NCI-H524 (cell line): ENCODE measurements at places on chromosomes 6 and 20.
A peak's percentile ranks its signal among the peaks of the same experiment; 100 is the strongest.

DNA sequence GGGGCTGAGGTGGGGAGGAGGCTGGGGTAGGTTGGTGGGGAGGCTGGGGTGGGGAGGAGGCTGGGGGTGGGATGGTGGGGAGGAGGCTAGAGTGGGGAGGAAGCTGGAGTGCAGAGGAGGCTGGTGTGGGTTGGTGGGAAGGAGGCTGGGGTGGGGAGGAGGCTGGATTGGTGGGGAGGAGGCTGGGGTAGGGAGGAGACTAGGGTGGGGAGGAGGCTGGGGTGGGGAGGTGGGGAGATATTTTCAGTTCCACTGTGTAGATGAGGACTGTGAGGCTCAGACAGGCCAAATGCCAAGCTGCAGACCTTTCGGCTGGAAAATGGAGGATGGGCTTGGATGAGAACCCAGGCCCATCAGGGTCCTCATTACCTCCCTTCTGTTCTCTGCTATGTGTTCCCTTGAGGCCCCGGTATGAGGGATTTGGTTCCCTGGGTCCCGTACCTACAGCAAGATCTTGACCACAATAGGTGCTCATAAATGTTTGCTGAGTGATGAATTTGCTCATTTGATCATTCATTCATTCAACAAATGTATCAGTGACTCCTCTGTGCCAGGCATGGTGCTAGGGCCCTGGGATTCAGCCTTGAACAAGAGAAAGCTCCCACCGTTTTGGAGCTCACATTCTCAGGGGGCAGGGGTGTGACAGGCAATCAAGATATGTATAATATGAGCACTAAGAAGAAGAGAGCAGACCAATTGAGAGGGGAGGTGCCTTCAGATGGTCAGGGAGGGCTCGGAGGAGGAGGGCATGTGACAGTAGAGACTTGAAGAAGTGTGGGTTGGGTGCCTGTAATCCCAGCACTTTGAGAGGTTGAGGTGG, 36.1 kb upstream of the NOL4L start:
- DNase-seq: no peak

GRCh38 chr20:44187772-44188709, 1.1 kb upstream of the JPH2 start:
- no peak for DNase-seq

DNA sequence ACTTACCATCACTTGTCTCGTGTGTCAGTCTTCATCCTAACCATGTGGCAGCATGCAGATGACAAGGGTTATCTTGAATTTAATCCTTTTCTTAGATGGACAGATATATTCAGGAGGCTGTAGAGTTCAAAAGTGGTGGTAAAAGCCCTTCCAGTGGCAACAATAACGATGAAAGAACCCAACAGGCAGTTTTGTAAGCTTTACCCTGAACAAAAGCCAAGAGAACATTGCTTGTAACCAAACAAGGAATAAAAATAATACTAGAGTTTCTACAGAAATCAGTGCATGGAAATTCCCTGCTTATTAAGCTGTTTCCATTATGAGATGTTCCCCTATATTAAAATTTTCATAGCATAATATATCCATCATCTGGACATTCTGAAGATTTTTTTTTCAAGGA, 69.7 kb downstream of the PDE7B start:
- no peak for DNase-seq

GRCh38 chr20:46027245-46027853, 1.7 kb upstream of the SLC12A5 start:
- no peak for DNase-seq

DNA sequence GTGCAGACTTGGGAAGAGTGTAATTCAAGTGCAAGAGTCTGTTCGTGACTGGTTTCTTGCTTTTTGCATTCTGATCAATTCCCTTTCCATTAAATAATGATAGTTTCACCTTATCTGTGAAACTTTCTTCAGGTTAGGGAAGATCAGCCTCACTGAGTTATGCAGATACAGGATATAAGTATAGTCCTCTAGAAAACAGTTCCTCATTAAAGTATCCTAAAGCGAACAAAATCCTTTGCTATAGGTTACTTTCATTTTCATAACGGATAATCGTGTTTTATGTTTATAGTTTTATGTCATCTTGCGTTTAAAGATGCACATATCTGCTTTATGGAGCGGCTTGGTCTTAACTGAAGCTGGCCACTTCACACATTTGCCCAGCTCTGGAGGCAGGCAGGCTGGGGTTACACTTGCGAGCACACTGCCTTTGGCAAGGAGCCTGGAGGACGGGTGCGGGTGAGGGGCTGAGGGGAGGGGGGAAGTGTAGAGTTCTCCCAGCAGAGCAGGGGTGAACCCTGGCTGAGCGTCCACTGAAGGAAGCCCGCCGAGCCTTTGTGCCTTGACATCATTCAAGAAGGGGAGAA, 123.5 kb upstream of the IFNGR1 start:
- DNase-seq: no peak

GRCh38 chr6:125114248-125114858, 39.2 kb upstream of the TPD52L1 start:
- peak; percentile 42 for DNase-seq

- DNase-seq: no peak
These were observed 118.7 kb downstream of the BMP2 start for GRCh38 chr20:6886065-6886729.

GRCh38 chr20:51174536-51174935, 151.6 kb upstream of the KCNG1 start:
- no peak for DNase-seq

DNA sequence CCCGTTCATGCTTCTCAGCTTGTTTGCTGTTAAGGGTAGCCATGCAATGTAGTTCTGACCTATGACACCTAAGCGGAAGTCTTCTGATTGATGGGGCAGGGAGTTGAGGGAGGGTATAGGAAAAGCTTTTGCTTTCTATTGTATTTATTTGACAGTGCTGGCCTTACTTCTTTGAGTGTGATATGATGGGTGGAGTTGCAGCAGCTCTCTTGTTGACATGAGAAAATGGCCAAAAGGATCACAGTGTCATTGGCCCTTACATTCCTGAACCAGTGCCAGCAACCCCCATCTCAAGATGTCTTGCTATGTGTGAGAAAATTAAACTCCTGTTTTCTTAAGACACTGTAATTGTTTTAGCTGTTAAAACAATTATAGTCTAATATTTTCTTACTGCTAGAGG, 117.5 kb downstream of the SAMD5 start:
- DNase-seq: no peak

DNA sequence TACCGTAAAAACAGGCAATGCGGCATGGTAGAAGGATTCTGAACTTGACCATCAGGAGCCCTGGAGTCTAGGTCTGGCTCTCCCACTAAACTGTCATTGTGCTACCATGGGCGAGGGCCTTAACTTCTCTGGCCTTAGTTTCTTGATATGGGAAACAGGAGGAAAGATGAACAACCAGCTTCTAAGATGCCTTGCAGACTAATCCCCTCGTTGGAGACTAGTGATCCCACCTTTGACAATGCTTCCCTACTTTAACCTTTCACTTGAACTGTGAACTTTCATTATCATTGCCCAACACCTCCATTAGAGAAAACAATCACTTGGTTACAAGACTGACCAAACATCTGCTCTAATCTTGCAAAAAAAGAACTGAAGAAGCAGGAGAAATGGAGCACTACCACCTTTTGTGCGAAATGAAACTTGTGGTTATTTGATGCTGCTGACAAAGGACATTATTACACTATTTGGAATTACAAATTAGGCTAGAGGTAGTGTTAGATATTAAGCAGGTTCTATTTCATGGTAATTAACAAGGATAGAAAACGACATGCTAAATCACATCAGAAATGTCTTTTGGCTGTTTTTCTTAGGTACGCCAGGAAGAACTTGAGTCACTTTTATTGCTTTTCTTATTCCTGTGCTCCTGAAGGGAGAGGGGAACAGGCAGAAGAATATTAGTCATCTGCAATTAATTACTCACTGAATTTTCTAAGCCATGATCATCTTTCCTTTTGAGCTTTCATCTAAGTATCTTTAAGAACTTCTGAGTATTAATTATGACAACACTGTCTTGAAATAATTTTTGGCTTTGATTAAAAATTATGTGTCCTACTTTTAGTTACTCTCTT, 39.1 kb upstream of the ARHGAP18 start:
- DNase-seq: no peak

- DNase-seq: no peak
These were observed 455.9 kb upstream of the MARCKS start for GRCh38 chr6:113401231-113401630.

- DNase-seq: no peak
These were observed 11.7 kb downstream of the TMEM244 start for GRCh38 chr6:129849456-129849855.

DNA sequence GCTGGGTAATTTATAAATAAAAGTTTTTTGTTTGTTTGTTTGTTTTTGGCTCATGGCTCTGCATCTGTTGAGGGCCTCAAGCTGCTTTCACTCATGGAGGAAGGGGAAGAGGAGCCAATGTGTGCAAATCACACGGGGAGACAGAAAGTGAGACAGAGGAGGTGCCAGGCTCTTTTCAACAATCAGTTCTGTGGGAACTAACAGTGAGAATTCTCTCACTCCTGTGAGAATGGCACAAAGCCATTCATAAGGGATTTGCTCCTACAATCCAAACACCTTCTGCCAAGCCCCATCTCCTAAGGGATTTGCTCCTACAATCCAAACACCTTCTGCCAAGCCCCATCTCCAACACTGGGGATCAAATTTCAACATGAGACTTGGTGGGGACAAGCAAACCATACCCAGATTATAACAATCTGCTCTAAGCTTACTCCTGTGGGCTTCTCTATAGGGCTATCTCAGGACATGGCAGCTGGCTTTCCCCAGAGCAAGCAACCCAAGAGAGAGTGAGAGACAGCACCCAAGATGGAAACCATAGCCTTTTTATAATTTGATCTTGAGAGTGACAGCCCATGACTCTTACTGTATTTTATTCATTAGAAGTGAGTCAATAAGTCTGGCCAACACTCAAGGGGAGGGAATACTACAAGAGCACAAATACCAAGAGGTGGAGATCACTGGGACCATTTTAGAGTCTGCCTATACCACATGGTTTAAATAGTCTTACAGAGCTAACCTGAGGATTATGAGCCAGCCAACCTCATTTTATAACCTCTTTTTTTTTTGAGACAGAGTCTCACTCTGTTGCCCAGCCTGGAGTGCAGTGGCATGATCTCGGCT, 22.8 kb upstream of the LRRC1 start:
- peak; percentile 97 for DNase-seq

GRCh38 chr6:113281014-113281413, 576.1 kb upstream of the MARCKS start:
- DNase-seq: no peak

- no peak for DNase-seq
These were observed 45.7 kb upstream of the RPS6KA2 start for GRCh38 chr6:166672624-166673206.

DNA sequence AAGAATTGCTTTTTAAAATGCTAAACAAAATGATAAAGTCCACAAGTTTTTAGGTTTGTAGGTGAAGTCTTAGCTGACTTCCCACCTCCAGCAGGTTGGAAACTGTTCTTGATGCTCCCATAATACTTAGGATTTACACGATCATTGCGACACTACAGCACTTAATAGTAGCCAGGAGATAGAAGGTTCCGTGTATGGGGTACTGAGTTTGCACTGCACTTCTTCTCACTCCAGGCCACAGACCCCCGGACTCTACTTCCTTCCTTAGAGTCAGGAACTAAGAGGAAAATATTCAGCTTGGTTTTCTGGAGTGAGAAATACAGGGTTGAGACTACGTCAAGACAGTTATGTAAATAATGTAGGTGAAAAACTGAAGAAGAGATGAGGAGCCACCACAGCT, 56.1 kb upstream of the SGK1 start:
- DNase-seq: no peak

GRCh38 chr6:132675002-132675401, 16.0 kb upstream of the TAAR1 start:
- no peak for DNase-seq

DNA sequence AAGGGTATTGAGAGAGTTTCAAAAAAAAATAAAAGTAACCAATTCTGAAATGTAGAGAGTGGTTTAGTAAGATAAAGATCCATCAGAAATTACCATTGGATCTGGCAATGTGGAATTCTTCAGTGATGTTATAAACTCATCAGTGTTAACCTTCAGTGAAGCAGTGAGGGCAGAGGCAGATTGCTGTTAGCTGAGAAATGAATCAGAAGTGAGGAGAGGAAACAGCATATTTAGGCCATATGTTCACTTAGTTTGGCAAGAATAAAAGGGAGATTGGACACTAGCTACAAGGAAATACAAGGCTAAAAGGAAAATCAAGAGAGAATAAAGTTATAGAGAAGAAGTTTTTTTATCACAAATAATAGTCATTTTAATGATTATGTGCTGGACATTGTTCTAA, 9.6 kb downstream of the KCNQ5 start:
- peak; percentile 37 for DNase-seq

GRCh38 chr20:62019881-62020492, 45.7 kb downstream of the TAF4 start:
- DNase-seq: no peak

DNA sequence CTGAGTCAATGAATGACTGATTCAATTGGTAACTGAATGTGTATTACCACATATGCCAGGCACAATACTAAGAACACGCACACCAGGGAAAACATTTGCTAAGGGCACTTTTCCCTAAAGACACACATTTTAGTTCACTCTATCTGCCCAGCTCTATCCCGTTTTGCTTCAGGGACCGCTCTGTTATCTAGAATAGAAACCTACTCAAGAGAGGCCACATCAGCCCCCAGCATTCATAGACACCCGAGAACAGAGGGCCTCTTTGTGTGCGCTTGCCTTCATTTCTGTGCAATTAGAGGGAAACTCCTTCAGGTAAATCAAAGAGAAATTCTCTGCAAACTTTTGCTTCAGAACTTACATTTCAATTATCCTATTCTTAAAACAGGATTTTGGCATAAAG, 50.3 kb downstream of the DZANK1 start:
- DNase-seq: no peak

DNA sequence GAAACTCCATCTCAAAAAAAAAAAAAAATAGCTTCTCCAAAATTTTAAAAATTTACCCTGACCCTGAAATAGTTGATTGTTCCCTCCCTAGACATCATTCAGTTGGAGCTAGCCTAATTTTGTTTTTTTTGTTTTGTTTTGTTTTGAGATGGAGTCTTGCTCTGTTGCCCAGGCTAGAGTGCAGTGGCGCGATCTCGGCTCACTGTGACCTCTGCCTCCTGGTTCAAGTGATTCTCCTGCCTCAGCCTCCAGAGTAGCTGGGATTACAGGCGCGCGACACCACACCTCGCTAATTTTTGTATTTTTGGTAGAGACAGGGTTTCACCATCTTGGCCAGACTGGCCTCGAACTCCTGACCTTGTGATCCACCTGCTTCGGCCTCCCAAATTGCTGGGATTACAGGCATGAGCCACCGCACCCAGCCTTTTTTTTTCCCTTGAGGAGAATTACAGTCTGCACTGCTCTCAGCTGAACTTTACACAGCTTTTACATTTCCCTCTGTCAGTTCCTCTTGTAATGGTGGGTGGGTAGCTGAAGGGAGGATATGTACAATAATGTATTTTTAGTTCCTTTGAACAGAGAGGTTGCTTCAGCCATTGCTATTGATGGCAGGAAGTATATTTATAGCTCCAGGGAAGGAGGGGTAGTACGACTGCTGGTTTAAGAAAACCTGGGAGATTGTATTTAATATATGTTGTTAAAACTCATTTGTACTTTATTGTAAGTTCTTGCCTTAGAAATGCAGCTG, 27.7 kb downstream of the PTPRA start:
- DNase-seq: no peak

- no peak for DNase-seq
These were observed 452.3 kb downstream of the HTR1B start for GRCh38 chr6:77010931-77011542.
